ENCODE measurements at places on chromosomes 11 and 22.

GRCh38 chr11:3795131-3796001 is 2.0 kb downstream of the NUP98 start:
- ATAC-seq = no peak

- peak; percentile 79 for ATAC-seq
Measured at GRCh38 chr22:37484480-37485394, 1.4 kb downstream of the MFNG start.

- ATAC-seq = no peak
Measured at GRCh38 chr11:128490092-128490491, 97.3 kb downstream of the ETS1 start.

GRCh38 chr11:102577723-102578122 is 47.2 kb upstream of the MMP7 start:
- ATAC-seq = no peak

DNA sequence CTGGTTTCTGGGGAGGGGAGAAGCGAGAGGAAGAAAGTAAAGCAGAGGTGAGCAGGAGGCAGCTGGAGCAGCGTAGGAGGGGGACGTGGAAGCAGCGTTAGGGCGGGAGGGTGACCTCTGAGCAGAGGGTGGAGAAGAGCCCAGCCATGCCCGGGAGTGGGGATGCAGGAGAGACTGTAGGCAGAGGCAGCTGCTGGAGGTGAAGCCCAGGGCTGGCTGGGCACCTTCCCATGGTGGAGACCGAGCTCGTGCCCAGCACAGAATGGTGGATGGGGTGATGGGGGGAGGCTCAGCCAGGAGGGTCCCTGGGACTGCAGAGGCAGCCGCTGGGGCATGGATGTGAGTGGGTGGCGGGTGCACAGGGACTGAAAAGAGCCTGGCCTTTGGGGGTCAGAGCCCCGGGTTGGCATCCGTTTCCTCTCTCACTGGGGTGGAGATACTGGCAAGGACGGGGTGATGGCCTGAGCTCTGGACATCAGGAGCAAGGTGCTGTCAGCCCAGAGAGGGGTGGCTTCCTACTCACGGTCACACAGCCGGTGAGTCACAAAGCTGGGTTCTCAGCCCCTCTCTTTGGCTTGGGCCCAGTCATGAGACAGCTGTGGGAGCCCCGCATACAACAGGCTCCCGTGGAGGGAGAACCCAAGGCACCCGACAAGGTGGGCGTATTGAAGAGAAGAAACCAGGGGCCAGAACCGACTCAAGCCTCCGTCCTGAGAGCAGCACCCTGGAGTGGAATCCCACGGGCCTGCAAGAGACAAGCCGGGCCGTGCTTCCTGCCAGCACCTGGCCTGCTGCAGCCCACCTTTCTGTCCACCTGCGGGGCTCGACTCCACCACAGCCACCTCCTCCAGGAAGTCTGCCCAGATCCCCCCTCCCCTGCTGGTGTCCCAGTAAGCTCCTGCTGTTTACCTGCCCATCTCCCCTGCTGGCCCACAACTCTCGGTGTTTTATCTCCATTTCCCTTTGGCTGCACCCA is 45.8 kb upstream of the FGF3 start:
- no peak for ATAC-seq

GRCh38 chr11:9529334-9529650 is 44.2 kb upstream of the WEE1 start:
- no peak for ATAC-seq

GRCh38 chr22:22404598-22405284 is 103.8 kb downstream of the ZNF280B start:
- peak; percentile 93 for ATAC-seq

GRCh38 chr11:737366-737765 is 9.9 kb upstream of the TALDO1 start:
- ATAC-seq = no peak

DNA sequence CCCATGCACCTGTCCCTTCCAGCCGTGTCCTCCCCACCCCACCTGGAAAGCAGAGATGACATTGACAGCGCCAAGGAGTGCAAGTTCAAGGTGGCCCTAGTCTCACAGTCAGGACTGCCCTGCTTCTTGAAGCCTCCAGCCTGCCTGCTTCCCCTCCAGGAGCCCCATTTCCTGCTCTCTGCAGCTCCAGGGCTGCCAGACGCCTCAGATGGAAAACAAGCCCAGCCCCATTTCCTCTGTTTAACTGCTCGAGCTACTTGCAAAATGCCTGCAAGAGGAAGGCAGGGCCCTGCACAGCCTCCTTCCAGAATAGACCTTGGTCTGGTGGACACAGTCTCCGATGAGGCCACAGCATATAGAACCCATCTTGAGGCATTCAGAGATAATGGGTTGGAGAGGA is 5.0 kb upstream of the DGKZ start:
- no peak for ATAC-seq

GRCh38 chr22:20741634-20742581 is 32.0 kb upstream of the SERPIND1 start:
- ATAC-seq = no peak

- ATAC-seq = peak; percentile 86
Measured at GRCh38 chr11:95088946-95089619, 563 bp upstream of the ENDOD1 start.

DNA sequence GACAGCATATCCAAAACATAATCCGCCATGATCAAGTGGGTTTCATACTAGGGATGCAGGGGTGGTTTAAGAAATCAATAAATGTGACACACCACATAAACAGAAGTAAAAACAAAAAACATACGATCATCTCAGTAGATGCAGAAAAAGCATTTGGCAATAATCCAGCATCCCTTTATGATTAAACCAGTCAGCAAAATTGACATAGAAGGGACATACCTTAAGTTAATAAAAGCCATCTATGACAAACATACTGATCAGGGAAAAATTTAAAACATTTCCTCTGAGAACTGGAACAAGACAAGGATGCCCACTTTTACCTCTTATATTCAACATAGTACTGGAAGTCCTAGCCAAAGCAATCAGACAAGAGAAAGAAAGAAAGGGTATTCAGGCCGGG is 49.6 kb downstream of the GAS2 start:
- ATAC-seq = no peak

- no peak for ATAC-seq
Measured at GRCh38 chr22:45483918-45484499, 18.7 kb upstream of the FBLN1 start.

GRCh38 chr11:59206635-59207034 is 6.1 kb downstream of the MPEG1 start:
- no peak for ATAC-seq

- no peak for ATAC-seq
Measured at GRCh38 chr22:24751518-24751917, 23.0 kb downstream of the PIWIL3 start.

DNA sequence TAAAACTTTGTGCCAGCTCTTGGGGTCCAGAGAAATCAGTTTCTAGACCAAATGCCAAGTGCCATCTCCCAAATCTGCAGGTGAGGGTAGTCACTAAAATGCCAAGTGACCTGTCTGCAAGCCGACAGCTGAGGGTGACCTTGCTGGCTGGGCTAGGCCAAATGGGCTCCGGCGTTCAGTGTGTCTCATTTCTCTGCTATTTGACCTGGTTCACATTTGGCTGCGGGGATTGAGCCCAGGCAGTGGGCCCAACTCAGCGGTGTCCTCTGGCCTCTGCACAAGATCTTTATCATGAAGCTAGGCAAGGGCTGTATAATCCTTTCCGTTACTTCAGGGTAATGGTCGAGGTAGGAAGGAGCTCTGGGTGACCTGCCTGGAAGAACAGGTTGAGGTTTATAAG is 87.5 kb downstream of the SNX19 start:
- ATAC-seq = no peak

- ATAC-seq = no peak
Measured at GRCh38 chr11:9182180-9182871, 82.8 kb downstream of the DENND5A start.

GRCh38 chr11:114102993-114103896 is 43.7 kb downstream of the ZBTB16 start:
- ATAC-seq = no peak

DNA sequence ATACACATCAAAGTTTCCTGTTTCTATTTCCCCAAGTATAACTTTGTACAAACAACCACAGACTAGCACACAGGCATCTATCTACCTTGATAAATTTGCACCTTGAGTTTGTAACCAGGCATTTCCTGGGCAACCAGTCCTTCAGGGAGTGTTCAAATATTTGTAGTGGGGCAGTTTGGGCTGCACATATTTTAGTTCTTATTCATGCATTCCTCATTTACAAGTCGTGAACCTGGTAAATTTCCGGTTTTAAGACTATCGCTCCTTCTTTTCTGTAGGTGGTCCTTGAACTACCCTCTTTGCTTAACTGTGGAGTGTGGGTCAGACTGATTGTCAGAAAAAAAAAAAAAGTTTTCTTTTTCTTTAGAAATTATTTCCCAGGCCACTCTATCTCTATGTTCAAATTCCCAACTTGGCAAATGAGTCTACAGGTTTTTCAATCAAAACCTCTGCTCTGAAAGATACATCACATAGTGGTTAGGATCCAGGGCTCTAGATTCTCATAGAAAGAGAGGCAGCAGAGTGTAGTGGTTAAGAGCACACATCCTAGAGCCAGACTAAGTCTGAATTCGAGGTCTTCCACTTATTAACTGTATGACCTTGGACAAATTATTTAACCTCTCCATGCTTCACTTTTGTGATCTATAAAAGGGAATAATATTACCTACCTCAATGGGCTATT is 201.5 kb downstream of the SOX6 start:
- no peak for ATAC-seq

DNA sequence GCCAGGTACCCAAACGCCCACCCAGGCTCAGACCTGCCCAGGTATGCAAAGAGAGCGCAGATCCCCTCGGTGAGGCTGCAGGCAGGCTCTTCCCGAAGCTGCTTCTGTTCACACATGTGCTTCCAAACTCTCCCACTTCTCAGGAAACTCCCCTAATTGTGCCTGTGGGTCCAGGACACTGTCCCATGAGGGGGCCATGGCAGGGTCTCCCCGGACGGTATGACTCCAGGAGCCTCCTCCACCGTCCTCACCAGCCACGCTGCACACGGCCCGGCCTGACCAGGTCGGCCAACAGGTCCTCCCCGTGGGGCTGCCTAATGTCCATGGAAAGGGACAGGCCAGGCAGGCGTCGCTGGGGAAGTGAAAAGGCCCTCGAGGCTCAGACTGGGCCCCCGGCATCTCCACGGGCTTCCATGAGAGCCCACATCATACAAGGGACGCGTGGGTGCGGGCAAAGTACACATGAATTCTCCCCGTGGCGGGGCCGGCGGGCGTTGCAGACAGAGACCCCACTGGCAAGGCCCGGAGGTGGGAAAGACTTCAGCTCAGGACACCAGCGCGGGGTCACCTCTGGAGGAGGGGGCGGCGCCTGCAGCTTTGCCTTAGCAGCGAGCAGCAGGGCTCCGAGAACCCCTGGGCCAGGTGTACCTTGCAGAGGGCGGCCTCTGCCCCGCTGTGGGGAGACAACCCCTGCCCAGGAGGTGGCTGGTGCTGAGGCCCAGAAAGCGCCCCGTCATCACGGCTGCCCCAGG is 526.1 kb downstream of the BRD1 start:
- no peak for ATAC-seq
